Fibroblast of the conjunctiva (primary cell): ENCODE measurements at places on chromosomes 13 and 19.

DNA sequence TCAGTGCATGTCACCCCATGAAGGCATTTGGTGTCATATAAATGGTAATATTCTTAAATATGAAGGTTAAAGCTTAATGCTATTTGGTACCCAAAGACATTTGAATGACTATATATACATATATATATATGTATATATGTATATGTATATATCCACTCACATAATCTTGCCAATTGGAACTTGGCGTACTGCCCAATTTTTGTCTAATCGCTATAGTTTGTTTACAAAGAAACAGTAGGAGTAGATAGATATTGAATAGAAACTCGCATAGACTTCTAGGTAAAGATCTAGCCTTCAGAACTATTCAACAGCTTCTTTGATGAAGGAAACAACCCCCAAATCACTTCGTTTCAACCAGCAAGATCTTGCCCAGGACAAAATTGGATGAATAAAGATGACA lies 24.1 kb downstream of the KLF5 start:
- no peak for DNase-seq

DNA sequence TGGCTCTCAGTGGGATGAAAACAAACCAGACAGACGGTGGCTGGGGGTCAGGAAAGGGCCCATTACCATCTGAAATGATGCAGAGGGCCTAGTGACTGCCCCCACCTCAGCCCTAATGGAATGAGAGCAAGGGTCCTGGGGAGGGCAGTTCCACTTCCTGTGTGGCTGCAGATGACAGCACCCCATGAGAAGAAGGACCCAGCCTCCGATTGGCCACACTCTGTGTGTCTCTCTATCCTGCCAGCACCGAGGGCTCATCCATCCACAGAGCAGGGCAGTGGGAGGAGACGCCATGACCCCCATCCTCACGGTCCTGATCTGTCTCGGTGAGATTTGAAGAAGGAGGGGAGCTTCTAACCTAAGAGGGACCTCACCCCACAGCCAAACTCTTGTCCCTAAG lies 498 bp downstream of the LILRB1 start:
- DNase-seq, result no peak

DNA sequence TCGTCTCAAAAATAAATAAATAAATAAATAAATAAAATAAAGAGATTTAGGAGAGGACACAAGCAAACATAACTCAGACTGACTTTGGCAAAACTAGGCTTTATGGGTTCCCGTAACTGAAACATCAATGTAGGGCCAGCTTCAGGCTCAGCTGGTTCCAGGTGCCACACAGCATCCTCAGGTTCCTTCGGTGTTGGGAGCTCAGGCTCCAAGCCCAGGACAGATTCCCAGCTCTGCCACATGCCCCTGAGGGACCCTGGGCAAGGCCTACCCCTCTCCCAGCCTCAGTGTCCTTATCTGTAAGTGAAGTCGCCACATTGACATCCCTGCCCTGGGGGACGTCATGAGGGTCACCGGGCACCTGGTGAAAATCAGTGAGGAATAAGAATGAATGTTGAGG lies 18.7 kb downstream of the MISP start:
- DNase-seq, result no peak

- DNase-seq, result peak; percentile 49
Observed at GRCh38 chr13:113216254-113217048, 7.0 kb downstream of the CUL4A start.

DNA sequence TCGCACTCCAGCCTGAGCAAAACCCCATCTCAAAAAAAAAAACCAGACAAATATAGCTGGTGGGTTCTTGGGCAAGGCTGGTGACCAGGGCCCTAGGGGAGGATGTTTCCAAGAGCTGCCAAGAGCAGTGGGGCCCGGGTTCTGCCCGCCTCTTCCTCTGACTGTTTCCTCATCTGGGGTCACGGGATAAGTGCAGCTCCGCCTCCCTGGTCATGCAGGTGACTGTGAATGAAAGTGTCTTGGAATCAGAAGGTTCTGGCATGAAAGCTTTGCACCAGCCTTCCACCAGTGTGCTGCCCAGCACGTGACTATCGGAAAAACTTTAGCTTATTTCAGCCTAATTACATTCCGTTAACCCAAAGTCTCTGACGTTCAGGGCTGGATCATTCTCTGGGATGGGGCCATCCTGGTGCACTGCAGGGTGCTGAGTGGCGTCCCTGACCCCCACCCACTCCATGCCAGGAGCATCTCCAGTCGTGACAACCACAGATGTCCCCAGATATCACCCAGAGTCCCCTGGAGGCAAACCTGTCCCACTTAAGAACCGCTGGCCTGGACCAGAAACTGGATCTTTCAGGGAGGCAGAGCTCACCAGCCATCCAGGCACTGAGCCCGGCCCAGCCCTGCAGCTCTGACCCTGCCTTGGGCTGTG lies 85.6 kb downstream of the GNG7 start:
- no peak for DNase-seq

GRCh38 chr13:71515744-71516038 lies 351.3 kb downstream of the DACH1 start:
- DNase-seq, result no peak

DNA sequence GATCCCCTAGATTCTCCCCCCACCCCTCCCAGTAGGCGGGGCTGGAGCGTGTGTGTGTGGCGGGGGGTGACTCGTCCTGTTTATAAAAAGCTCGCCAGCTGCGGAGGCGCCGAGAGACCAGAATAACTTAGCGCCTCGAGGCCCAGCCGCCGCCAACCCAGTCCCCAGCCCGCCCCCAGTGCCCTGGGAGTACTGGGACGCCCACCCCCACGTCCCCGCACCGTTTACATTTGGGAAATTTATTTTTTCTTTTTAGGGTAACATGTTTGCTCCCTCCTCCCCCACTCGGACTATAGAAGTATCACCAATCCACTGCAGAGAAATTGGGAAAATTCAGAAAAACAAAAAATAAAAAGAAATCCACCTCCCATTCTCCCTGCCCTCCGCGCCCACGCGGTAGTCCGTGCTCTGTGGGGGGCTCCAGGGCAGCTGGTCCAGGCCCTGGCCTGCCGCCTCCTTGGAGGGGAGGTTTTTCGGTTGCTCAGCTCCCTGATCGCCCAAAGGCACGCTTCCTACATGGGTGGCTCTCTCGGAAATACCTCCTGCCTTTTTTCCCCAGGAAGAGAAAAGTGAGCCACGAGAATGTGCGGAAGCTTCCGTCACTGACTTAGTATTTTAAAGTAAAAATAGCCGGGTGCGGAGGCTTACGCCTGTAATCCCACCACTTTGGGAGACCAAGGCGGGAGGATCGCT lies 1.5 kb upstream of the RAB3A start:
- peak; percentile 27 for DNase-seq

DNA sequence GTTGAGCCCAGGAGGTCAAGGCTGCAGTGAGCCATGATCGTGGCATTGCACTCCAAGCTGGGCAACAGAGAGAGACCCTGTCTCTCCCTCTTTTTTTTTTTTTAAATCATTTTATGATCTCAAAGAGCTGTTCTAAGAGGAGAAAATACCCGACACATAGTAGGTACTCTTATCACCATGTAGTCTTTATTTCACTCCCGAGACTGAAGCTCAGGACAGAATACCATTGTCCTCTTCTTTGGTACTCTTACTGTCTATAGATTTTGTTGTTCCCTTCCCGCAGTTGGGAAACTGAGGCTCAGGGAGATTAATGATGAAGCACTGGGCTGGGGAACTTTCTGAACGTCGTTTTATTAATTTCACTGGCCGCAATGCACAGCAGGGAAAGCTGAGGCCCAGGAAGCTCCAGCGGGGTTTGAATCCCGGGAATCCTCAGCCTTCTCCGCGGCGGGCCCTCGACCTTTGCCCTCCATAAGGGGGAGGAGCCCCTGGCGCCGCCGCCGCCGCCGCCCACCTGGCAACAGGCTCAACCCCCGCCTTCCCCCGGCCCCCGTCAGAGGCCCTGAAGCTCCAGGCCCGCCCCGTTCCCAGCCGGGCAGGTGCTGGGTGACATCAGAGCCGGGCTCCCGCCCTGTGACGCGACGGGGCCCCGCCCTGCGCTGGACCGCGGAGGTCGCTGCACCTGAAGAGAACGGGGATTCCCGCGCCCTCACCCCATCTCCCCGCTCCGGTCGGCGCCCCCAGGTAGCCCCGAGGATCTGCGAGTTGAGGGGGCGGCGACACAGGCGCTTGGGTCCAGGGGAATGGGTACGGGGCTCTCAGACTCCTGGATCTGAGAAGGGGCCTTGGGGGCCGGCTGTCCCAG lies 1.6 kb downstream of the MYH14 start:
- no peak for DNase-seq

GRCh38 chr13:106602178-106602577 lies 34.2 kb upstream of the ARGLU1 start:
- DNase-seq, result no peak

GRCh38 chr13:39685652-39686051 lies 30.2 kb downstream of the COG6 start:
- DNase-seq, result no peak

DNA sequence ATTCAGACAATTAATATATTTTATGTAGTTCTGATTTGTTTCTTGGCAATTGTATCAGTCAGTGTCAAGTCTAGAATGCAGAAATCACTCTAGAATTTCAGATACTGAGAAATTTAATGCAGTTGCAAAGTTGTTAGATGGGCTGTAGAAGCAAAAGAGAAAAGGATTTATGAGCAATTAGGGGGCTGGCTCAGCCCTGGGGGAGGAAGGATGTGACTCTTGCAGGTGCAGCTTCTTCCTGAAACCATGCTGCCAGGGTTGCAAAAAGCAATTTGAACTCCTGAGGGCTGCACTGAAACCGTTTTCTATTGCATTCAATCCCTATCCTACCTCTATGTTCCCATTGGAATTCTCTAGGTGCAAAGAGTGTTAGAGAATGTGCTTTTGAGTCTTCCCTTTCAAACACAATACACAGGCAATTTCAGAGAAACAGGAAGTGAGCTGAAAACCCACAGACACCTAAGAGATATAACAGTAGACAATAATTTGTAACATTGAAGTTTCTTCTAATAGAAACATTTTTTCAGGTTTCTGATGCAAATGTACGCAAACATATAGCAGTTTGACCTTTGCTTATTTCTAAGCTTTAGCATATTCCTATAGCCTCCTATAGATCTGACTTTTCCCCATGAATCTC lies 814.7 kb upstream of the ATXN8OS start:
- no peak for DNase-seq

DNA sequence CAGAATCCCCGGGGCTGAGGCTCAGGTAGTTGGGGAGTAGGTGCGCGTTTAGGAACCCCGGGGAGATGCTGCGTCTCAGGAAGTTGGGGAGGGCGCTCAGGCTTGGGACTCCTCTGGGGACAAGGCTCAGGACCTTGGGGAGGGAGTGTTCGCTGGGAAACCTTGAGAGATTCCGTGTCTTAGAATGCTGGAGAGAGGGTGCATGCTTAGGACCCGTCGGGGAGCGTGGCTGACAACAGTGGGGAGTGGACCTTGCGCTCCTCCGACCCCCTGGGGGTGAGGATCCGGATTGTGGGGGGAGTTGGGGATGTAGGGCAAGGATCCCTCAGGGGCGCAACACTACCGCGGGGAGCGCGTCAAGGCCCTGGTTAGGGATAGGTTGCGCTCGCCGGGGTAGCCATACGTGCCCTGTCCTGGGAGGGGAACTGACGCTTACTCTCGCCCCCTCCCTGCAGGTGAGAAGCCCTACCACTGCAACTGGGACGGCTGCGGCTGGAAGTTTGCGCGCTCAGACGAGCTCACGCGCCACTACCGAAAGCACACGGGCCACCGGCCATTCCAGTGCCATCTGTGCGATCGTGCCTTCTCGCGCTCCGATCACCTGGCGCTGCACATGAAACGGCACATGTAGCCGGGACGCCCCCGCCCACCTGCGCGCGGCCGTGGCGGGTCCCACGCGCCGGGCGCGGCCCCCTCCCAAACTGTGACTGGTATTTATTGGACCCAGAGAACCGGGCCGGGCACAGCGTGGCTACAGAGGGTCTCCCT lies 2.0 kb downstream of the KLF2 start:
- no peak for DNase-seq

DNA sequence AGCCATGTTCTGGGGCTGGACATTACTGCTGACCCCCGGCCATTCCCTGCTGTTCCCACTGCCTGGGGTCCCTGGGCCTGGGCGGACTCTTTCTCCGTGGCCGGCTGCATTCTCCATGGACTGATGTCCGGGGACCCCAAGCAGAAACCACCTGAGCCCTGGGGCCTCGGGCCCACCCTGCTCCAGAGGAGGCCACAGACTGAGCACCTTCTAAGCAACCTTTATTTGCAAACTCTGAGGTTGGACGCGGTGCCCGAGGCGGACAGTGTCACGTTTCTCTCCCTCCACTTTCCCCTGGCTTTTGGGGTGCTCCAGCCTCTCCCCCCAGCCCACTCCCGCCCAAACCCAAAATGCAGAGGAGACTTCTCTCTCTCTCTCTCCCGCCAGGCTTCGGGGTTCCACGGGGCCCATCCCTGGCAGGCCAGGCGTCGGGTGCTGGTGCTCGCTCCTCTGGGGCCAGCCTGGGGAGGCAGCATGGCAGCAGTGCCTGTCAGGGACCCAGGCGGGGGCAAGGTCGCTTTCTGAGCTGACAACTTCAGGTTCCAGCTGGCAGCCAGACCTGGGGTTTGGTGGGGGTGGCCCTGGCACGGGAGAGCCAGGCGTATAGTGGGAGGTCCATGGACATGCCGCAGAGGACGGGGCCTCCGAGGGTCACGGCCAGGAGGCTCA lies 2.3 kb upstream of the C19orf25 start:
- DNase-seq, result no peak

- no peak for DNase-seq
Observed at GRCh38 chr13:37601648-37602440, 3.3 kb upstream of the POSTN start.

- DNase-seq, result no peak
Observed at GRCh38 chr13:113129921-113130750, 7.5 kb downstream of the F10 start.

- DNase-seq, result no peak
Observed at GRCh38 chr19:29625186-29625651, 19.1 kb downstream of the POP4 start.

GRCh38 chr19:52237771-52238400 lies 31.5 kb upstream of the ZNF766 start:
- peak; percentile 43 for DNase-seq

- no peak for DNase-seq
Observed at GRCh38 chr13:39855236-39855635, 199.8 kb downstream of the COG6 start.

DNA sequence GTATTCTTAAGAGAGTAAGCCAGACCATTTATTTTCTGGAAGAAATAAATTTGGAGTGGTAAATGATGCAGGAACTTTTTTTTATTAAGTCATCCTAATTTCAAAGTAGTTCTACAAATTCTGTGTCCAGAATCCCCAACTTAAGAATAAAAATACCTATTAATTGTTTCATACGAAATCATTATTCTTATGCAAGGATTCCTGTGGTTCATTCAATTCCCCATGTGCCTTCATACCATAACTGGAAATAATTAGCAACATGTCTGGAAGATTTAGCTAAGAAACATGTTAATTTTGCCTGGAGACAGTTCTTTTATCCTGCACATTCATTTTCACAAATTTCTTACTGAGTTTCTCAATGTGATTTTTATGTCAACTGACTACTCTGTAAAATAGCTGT lies 408.6 kb downstream of the PCDH9 start:
- DNase-seq, result no peak

- DNase-seq, result no peak
Observed at GRCh38 chr13:98490195-98490836, 86.6 kb downstream of the STK24 start.

GRCh38 chr13:108680011-108680410 lies 50.6 kb downstream of the MYO16 start:
- no peak for DNase-seq
